ENCODE measurements at places on chromosomes 2 and 18. TPM values are rescaled to one million over a fixed set of nuclear protein-coding genes. Genes with fewer than 3 reads are reported as not detected.

GRCh38 chr2:217086038-217086522 lies 226.2 kb upstream of the TNP1 start:
- H3K27ac ChIP-seq, result no peak overlapping the region
- H3K36me3 ChIP-seq, result no peaks in the 10 kb centered on the region
- DNase-seq, result no peak
- no peaks in the 10 kb centered on the region for H3K27me3 ChIP-seq

GRCh38 chr18:49704334-49704733 lies 109.0 kb downstream of the ACAA2 start:
- no peak overlapping the region for H3K4me3 ChIP-seq
- no peaks in the 10 kb centered on the region for H3K27me3 ChIP-seq
- H3K4me1 ChIP-seq, result peaks cover 5% of the 10 kb centered on the region
- H3K27ac ChIP-seq, result no peak overlapping the region

GRCh38 chr2:41375901-41376300 lies 671.9 kb upstream of the PKDCC start:
- H3K4me3 ChIP-seq, result no peak overlapping the region
- H3K36me3 ChIP-seq, result no peaks in the 10 kb centered on the region
- no peak for DNase-seq
- H3K27me3 ChIP-seq, result no peaks in the 10 kb centered on the region
- no peak overlapping the region for H3K27ac ChIP-seq

DNA sequence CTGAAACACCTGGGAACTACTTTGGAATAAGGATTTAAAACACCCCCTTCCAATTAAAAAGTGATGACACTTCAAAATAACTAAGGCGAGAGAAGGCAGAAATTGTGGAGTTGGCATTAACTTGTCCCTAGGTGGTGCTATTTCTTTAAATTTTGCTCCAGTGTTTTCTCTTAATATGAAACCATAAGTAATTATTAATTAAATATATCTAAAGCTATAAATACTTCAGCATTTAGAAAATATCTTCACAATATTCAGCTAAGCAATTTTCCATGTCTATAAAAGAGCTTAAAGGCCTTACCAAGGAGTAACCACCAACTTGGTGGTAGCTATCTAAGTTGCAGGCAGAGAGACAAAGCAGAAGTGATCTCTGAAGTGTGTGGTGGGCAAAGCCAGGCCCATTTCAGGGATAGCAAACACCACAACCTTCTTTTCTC lies 186.8 kb upstream of the PGAP1 start:
- no peak overlapping the region for H3K4me3 ChIP-seq
- no peaks in the 10 kb centered on the region for H3K27me3 ChIP-seq
- peaks cover 12% of the 10 kb centered on the region for H3K4me1 ChIP-seq
- no peaks in the 10 kb centered on the region for H3K36me3 ChIP-seq

- H3K27me3 ChIP-seq, result no peaks in the 10 kb centered on the region
- no peak overlapping the region for H3K27ac ChIP-seq
- no peaks in the 10 kb centered on the region for H3K36me3 ChIP-seq
- H3K4me3 ChIP-seq, result no peak overlapping the region
- no peak for DNase-seq
- peaks cover 26% of the 10 kb centered on the region for H3K4me1 ChIP-seq
Observed at GRCh38 chr2:101752716-101753616, 55.5 kb downstream of the MAP4K4 start.

DNA sequence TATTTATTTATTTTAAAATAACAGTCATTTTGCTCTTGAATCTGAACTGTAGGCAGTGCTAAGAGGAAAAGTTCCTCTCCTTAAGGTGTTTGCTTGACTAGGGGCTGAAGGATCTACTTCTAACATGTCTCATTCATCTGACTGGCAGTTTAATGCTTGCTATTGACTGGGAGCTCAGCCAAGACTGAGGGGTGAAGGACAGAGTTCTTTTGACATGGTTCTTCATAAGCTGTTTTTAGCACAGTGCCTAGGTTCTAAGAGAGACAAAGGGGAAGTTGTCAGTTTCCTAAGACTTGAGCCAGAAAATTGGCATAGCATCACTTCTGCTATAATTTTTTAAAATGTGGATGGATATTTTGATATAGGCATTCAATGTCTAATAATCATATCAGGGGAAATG lies 73.0 kb downstream of the COMMD1 start:
- no peaks in the 10 kb centered on the region for H3K27me3 ChIP-seq
- no peak for DNase-seq
- no peak overlapping the region for H3K4me3 ChIP-seq
- no peaks in the 10 kb centered on the region for H3K4me1 ChIP-seq

DNA sequence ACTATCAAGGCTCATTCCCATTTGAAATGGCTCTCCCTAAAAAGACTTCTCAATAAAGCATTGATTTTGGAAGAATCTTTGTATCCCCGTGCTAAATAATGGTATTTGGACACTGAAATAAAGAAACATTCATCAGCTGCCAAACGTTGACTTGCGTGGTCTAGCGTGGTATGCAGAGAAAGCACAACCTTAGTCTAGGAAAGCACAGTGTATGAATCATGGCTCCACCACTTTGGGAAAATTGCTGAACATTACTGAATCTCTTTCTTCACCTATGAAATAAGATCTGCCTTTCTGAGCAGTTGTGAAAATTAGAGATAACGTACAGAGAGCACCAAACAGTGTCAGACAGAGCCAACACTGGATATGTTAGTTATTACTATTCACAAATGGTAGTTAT lies 353.9 kb downstream of the SS18 start:
- H3K4me1 ChIP-seq, result no peaks in the 10 kb centered on the region
- H3K27me3 ChIP-seq, result peaks cover 2% of the 10 kb centered on the region
- H3K36me3 ChIP-seq, result no peaks in the 10 kb centered on the region
- H3K27ac ChIP-seq, result no peak overlapping the region

- H3K36me3 ChIP-seq, result no peaks in the 10 kb centered on the region
- H3K27me3 ChIP-seq, result no peaks in the 10 kb centered on the region
- no peaks in the 10 kb centered on the region for H3K4me1 ChIP-seq
- no peak for DNase-seq
Observed at GRCh38 chr2:18592372-18592771, 3.0 kb upstream of the NT5C1B start.

- no peak overlapping the region for H3K27ac ChIP-seq
- no peaks in the 10 kb centered on the region for H3K4me1 ChIP-seq
- no peaks in the 10 kb centered on the region for H3K27me3 ChIP-seq
- no peaks in the 10 kb centered on the region for H3K36me3 ChIP-seq
- DNase-seq, result no peak
- H3K4me3 ChIP-seq, result no peak overlapping the region
Observed at GRCh38 chr18:53838746-53839145, 385.7 kb downstream of the MBD2 start.

GRCh38 chr18:54388203-54389142 lies 30.8 kb downstream of the C18orf54 start:
- no peaks in the 10 kb centered on the region for H3K4me1 ChIP-seq
- H3K36me3 ChIP-seq, result no peaks in the 10 kb centered on the region
- no peak overlapping the region for H3K27ac ChIP-seq
- no peak overlapping the region for H3K4me3 ChIP-seq
- no peaks in the 10 kb centered on the region for H3K27me3 ChIP-seq

- H3K4me3 ChIP-seq, result no peak overlapping the region
- no peaks in the 10 kb centered on the region for H3K27me3 ChIP-seq
- H3K36me3 ChIP-seq, result no peaks in the 10 kb centered on the region
- no peak for DNase-seq
- no peak overlapping the region for H3K27ac ChIP-seq
Observed at GRCh38 chr2:181163139-181163538, 182.7 kb downstream of the UBE2E3 start.

GRCh38 chr2:234467289-234467688 lies 29.6 kb downstream of the ARL4C start:
- H3K4me3 ChIP-seq, result no peak overlapping the region
- peaks cover 52% of the 10 kb centered on the region for H3K4me1 ChIP-seq
- no peak overlapping the region for H3K27ac ChIP-seq
- no peak for DNase-seq
- no peaks in the 10 kb centered on the region for H3K36me3 ChIP-seq
- H3K27me3 ChIP-seq, result no peaks in the 10 kb centered on the region

DNA sequence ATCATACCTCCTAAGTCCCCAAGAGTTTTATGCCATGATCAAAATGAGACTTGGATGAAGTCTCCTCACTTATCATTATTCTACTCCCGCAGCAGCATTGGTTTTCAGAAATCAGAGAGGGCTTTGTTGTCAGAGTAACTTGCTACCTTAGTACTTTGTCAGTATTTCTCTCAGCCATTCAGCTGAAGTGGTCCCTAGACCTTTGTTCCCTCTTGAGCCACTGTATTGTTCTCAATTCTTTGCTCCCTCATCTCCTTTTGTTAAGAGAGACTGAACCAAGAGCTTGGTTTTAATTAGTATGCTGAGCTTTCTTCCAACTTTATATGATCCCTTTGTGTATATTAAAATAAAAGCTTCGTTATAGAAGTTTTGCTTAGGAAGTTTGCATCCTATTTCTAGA lies 133.4 kb downstream of the DOCK10 start:
- no peaks in the 10 kb centered on the region for H3K27me3 ChIP-seq
- peaks cover 21% of the 10 kb centered on the region for H3K4me1 ChIP-seq
- H3K4me3 ChIP-seq, result no peak overlapping the region
- no peak for DNase-seq

DNA sequence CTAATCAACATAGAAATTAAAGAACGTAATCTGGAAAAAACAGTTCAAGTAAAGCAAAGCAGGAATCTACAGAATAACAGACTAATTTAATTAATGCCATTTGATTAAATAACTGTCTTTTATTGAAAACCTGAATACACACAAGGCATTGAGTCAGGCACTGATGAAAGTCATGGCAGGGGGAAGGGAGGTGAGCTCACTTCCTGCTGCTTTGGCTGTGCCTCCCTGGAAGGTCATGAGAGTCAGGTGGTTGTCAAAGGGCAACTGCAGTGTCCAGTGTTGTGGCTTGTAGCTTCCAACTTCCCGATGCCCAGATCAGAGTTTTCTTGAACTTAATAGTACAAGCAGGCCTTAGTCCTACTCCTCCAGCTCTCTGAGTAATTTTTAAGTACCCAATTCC lies 180.9 kb downstream of the PID1 start:
- H3K4me1 ChIP-seq, result peaks cover 3% of the 10 kb centered on the region
- no peaks in the 10 kb centered on the region for H3K27me3 ChIP-seq
- no peak for DNase-seq
- H3K36me3 ChIP-seq, result no peaks in the 10 kb centered on the region
- no peak overlapping the region for H3K27ac ChIP-seq

DNA sequence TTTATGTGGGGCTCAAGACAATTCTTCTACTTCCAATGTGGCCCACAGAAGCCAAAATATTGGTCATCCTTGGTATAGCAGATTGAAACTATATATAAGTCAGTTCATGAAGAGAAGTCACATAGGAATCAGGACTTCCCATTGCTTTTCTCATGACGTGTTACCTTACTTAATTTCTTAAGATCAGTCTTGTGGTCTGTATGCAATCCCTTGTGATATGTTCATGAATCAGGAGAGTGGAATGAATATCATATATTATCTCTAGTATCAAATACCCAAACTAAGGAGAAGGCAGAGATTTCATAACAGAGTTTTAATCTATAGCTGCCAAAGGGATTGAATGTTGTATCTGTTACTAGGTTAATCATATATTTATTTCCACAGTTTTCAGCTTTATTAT lies 1390.4 kb downstream of the SUCLG1 start:
- H3K4me1 ChIP-seq, result no peaks in the 10 kb centered on the region
- H3K27ac ChIP-seq, result no peak overlapping the region
- DNase-seq, result no peak
- no peaks in the 10 kb centered on the region for H3K27me3 ChIP-seq

DNA sequence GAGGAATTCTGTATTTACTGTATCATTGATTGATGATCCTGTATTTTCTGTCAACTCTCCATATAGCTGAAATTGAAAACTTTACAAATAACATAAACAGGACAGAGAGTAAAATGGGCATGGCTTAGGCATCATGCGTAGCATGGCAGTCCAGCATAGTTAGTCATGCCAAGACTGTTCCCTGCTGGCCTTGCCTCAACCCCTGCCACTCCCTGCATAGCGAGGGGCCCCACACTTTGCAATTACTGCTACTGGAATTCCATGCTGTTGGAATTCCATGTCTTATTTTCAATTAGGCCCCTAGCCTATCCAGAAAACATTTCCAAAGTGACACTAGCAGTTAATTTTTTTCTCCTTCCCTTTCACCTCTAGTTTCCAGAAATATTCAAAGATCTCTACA lies 15.1 kb upstream of the SOX11 start:
- H3K4me3 ChIP-seq, result no peak overlapping the region
- H3K36me3 ChIP-seq, result no peaks in the 10 kb centered on the region
- peaks cover 26% of the 10 kb centered on the region for H3K27me3 ChIP-seq
- H3K27ac ChIP-seq, result no peak overlapping the region

GRCh38 chr2:168635065-168635577 lies 167.3 kb upstream of the NOSTRIN start:
- H3K27me3 ChIP-seq, result no peaks in the 10 kb centered on the region
- H3K27ac ChIP-seq, result no peak overlapping the region
- H3K4me1 ChIP-seq, result peaks cover 50% of the 10 kb centered on the region
- no peaks in the 10 kb centered on the region for H3K36me3 ChIP-seq
- no peak for DNase-seq

DNA sequence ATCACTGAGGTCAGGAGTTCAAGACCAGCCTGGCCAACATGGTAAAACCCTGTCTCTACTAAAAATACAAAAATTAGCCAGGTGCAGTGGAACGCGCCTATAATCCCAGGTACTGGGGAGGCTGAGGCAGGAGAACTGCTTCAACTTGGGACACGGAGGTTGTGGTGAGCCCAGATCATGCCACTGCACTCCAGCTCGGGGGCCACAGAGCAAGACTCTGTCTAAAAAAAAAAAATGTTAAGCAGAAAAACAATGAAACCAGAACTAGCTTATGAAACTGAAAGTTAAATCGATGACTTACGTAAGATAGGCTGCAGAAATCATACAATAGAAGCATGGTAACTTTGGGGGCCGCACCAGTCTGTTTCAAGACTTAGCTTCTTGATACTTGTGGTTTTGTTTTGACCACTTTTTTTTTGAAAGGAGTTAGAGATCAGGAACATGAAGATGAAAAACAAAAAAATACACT lies 6.2 kb upstream of the GPR155 start:
- no peak overlapping the region for H3K27ac ChIP-seq
- H3K4me3 ChIP-seq, result no peak overlapping the region
- H3K4me1 ChIP-seq, result no peaks in the 10 kb centered on the region
- H3K27me3 ChIP-seq, result no peaks in the 10 kb centered on the region
- no peak for DNase-seq
- no peaks in the 10 kb centered on the region for H3K36me3 ChIP-seq

DNA sequence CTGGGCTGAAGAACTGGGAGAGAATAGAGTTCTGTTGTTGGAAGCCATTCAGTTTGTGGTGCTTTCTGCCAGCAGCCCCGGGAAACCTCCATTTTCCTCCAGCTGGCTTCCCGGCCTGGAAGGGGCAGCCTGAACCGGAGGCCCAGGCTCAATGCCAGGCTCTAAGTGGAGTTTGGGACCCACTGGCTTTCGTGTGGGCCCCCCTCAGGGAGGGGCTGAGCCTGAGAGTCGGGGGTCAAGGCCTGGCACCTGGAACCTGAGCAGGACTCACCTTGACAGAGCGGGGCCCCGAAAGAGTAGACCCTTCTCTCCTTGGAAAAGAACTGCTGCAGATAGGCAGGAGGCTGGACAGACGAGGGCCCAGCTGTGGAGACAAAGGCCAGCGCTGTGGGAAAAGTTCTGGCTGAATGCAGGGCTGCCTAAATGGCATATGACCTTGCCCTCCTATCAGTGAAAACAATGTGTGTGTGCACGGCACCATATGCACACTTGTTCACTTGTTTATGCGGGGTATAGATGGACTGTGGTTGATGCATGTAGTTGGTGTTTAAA lies 34.8 kb upstream of the ASB18 start:
- H3K4me3 ChIP-seq, result no peak overlapping the region
- H3K27me3 ChIP-seq, result no peaks in the 10 kb centered on the region
- H3K27ac ChIP-seq, result no peak overlapping the region
- H3K4me1 ChIP-seq, result no peaks in the 10 kb centered on the region

The CTLA4 gene
- total RNA-seq, result not detected

The PSMA8 gene
- not detected for total RNA-seq

The ZNF514 gene
- total RNA-seq, result 9.1 TPM

The MYL1 gene
- total RNA-seq, result not detected

The C2orf78 gene
- not detected for total RNA-seq

The NEB gene
- total RNA-seq, result 19.1 TPM

The HOXD8 gene
- 6.0 TPM for total RNA-seq

The GAREM2 gene
- total RNA-seq, result 0.80 TPM
